ENCODE measurements at places on chromosomes 12 and 14.

DNA sequence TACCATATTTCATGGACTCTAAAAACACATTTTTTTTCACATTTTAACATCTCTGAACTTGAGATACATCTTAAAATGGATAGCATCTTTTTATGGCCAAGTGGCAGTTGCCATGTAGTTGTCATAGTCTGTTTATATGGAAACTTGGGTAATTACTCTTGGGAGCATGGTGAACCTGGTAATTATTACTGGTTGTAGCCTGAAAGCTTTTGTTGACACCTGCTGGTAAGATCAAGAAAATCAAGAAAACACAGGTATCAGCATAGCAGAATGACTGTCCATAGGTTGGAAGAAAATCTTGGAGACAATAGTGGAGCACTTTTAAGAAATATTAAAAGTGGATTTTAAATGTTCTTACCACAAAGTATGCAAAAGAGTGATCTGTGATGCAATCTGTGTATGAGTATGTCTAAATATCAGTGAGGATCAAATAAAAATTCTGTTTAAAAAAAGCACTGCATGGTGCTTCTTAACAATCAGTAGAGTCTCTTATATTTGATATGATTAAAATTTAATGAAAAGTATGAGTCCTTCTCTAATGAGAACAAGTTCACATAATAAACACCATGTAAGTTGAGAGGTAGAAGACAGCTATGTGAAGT lies 44.2 kb downstream of the TTC8 start:
- no peak for DNase-seq

- DNase-seq, result no peak
These were observed 28.2 kb downstream of the FOXA1 start for GRCh38 chr14:37566811-37567371.

DNA sequence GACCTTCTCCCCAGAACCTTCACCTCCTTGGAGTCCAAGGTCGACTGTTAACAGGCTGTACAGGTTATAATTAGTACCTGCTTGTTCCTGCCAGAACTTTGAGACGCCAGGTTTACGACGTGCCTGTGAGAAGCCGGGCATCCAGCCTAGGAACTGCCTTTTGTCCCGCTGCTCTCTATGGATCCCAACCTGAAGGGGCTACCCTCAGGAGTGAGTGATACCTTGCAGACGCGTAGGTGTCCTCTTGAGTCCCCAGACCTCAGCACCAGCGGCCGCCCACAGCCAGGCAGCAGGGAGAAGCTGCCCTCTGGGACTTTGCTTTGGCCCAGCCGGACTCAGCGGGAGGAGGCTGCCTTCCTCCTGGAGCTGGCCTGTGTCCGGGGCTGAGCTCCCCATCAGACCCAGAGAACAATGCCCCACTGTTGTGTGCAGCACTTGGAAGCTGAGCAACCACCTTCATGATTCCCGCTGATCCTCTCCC lies 16.2 kb downstream of the SYNE3 start:
- DNase-seq, result no peak

- DNase-seq, result no peak
These were observed 1.6 kb downstream of the FICD start for GRCh38 chr12:108516511-108517275.

DNA sequence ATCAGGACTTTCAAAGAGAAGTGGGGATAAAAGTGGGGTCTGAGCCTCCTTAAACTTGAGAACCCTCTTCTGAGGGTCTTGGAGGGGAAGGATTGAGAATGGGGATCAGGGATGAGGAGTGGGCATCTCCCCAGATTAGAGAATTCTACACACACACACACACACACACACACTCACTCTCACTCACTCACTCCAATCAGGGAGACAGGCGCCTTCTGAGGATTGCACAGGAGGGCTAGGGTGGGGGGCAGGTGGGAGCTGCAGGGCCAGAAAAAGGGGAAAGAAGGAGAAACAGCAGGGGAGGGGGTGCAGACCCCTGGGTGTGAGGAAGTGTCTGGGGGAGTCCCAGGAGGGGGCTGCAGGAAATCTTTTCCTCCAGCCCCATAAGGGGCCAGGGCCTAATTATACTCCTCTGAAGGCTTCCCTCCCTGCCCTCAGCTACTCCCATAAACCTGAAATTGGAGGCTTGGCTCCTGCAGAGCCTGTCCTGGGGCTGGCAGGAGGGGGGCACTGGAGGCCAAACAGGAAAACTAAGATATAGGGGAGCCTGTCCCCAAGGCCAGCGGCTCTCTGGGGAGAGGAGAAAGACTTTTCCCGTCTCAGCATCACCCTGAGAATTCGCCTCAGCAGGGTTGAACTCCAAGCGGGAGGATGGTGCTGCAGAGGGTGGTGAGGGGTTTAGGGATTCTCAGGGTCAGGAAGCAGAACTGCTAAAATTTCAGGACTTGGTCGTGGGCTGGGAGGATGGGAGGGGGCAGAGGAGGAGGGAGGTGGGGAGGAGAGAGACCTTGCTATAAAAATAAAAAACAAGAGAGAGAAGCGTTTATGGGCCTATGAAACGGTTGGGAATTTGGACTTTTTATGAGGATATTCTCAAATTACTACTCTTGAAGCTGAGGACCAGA lies 1.6 kb downstream of the HOXC9 start:
- no peak for DNase-seq

DNA sequence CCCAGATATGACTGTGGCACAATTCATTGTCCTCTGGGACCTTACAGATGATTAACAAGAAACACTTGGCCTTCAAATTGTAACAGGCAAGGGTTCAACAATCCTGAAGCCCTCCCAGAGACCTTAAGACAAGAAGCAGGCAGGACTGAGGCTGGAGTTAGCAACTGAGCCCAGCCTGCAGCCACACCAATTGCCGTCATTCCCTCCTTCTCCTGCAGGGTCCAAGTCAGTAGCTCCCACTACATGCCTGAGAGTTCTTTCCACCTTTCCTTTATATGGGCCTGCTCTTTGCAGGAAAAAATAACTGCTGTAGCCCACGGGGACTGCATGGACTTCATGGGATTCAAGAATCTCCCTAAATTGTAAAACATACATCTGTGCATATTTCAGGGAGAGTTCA lies 2.4 kb upstream of the SERPINA4 start:
- DNase-seq, result no peak
